ENCODE measurements at places on chromosomes 3 and 15. TPM values are rescaled to one million over a fixed set of nuclear protein-coding genes. Genes with fewer than 3 reads are reported as not detected.

GRCh38 chr3:18716821-18717220 lies 291.7 kb upstream of the SATB1 start:
- no peak overlapping the region for H3K4me3 ChIP-seq
- no peak for DNase-seq
- no peak overlapping the region for H3K27ac ChIP-seq
- no peaks in the 10 kb centered on the region for H3K4me1 ChIP-seq

GRCh38 chr15:62068071-62068809 lies 1.5 kb downstream of the C2CD4A start:
- peak; percentile 68 for DNase-seq
- H3K4me1 ChIP-seq: peaks cover 18% of the 10 kb centered on the region
- H3K27me3 ChIP-seq: peaks cover 65% of the 10 kb centered on the region
- no peak overlapping the region for H3K27ac ChIP-seq
- peak overlapping the region; percentile 54 for H3K4me3 ChIP-seq
- H3K36me3 ChIP-seq: no peaks in the 10 kb centered on the region

DNA sequence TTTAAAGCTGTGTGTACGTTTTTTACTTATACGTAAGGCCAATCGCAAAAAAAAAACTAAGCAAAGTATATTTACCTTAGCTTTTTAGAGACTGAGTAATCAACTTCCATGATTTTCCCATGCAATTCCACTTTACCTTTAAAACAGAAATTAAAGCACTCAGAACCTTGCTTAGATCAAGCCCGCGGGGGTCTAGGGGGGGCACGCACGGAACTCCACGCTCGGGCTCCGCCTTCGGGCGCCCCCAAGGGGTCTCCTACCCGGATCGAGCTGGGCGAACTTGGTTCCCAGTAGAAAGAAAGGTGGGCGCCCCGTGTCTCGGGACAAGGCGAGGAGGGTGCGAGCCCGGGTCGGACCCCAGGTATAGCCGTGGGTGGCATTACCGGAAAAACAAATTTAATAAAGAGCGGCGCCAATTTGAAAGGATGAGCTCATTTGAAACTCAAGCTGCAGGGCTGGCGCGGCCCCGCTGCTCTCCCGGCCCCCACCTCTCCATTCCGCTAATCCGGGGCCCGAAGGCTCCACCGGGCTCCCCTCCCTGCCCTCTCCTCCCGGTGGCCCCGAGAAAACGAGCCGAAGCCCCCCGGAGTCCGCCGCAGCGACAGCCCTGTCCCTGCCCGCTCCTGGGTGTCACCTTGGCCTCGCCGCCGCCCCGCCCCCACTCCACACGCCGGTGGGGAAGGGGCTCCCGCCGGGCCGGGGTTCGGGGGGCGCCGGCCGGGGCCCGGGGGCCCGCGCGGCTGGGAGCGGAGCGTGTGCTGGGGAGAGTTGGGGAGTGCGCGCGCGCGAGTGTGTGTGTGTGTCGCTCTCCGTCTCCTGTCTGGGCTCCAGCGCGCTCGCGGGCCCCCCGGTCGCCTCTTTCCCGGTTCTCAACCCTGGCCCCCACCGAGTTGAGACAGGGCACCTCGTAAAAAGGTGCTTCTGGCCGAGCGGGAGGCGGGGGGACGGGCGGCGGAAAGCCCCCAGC lies 1.5 kb downstream of the IGF2BP2 start:
- H3K36me3 ChIP-seq: peaks cover 6% of the 10 kb centered on the region
- H3K27me3 ChIP-seq: peaks cover 10% of the 10 kb centered on the region
- H3K27ac ChIP-seq: peak overlapping the region; percentile 64
- H3K4me3 ChIP-seq: peak overlapping the region; percentile 67

GRCh38 chr15:71231758-71232157 lies 116.5 kb downstream of the THSD4 start:
- H3K27ac ChIP-seq: no peak overlapping the region
- no peaks in the 10 kb centered on the region for H3K27me3 ChIP-seq
- no peaks in the 10 kb centered on the region for H3K36me3 ChIP-seq
- H3K4me3 ChIP-seq: no peak overlapping the region
- DNase-seq: no peak
- peaks cover 7% of the 10 kb centered on the region for H3K4me1 ChIP-seq

BHLHE40 gene
- total RNA-seq: 2.2 TPM
